ENCODE measurements at places on chromosomes 1 and 21.

- no peak for DNase-seq
Measured at GRCh38 chr1:63705078-63705477, 68.7 kb upstream of the ROR1 start.

- no peak for DNase-seq
Measured at GRCh38 chr1:203126866-203127665, 460 bp upstream of the ADORA1 start.

DNA sequence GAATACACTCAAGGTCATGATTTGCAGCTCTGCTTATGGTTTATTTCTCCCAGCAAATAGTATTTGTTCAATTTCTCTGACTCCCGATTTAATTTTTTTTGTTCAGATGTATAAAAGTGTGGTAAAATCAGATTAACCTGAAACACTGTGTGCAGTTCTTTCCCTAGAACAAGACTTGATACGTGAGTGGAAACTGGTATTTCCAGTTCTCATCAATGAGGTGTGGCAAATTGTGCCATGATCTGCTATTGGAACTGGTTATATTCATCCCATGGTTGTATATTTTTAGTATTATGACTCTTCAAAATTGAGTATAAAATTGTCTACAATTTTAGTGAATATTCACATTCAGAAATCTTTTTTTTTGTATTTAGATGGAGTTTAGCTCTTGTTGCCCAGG is 76.8 kb upstream of the IVNS1ABP start:
- DNase-seq, result no peak

GRCh38 chr1:12140016-12140415 is 26.8 kb upstream of the TNFRSF1B start:
- no peak for DNase-seq

DNA sequence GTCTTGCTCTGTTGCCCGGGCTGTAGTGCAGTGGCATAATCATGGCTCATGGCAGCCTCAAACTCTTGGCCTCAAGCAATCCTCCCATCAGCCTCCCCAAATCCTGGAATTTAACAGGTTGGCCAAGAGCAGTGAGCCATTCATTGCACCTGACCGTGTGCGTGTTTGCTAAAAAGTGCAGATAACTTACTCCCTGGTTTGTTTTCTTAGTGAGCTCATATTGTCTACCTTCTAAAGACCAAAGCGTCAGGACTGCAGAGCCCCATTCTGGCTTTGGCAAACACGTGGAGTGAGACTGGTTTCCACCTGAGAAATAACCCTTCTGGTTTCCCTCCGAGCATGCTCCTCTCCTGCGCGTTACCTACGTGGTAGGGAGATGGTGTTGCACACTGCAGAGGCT is 32.2 kb upstream of the CA6 start:
- DNase-seq, result no peak

- DNase-seq, result no peak
Measured at GRCh38 chr1:115295904-115296696, 41.9 kb downstream of the NGF start.

DNA sequence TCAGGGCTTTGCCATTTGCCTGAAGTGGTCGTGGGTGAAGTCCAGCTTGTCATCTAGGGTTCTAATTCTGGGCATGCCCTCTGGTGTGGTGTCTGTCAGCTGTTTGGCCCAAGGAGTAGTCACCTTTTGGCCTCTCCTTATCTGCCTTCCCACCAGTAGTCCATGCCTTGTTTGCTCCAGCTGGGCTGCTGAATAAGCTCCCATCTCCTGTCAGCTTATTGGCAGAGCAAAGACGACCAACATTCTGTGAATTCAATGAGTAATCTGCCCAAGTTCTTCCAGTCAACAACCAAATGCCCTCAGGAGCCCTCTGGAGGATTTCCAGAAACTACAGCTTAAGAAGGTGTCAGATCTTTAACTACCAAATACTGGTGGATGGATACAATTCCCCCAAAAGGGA is 7.0 kb downstream of the BCAN start:
- no peak for DNase-seq

GRCh38 chr1:186843931-186844330 is 15.2 kb downstream of the PLA2G4A start:
- DNase-seq, result no peak

GRCh38 chr1:112509005-112509659 is 367 bp downstream of the WNT2B start:
- DNase-seq, result no peak

DNA sequence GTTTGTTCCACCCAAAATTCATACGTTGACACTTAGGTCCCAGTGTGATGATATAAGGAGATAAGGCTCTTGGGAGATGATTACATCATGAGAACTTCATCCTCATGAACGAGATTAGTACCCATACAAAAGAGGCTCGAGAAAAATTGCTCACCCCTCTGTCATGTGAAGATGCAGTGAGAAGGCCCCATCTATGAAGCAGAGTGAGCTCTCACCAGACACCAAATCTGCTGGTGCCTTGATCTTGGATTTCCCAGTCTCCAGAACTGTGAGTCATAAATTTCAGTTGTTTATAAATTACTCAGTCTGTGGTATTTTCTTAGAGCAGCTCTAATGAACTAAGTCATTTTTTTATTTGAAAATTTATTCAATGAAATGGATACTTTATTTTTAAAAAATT is 42.6 kb upstream of the USP25 start:
- DNase-seq, result no peak

DNA sequence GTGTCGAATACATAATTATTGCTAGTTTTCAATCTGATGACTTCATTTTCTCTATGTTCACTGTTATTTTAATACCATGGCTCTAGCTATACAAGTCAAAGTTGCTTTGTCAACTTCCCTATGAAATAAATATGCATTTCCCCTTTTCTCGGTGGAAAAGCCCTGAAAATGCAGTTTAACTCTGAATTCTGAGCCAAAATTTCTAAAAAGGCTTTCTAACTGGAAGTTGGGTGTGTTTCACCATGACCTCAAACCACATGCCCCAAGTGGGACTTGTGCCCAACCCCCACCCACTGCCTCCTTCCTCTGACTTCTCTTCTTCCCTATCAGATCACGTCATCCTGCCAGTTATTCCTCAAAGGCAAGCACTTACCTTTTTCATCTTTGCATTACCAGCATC is 8.9 kb downstream of the MKNK1 start:
- DNase-seq, result no peak

GRCh38 chr1:32104127-32104526 is 3.7 kb upstream of the KPNA6 start:
- no peak for DNase-seq

- DNase-seq, result no peak
Measured at GRCh38 chr1:12371053-12371452, 141.2 kb downstream of the VPS13D start.

DNA sequence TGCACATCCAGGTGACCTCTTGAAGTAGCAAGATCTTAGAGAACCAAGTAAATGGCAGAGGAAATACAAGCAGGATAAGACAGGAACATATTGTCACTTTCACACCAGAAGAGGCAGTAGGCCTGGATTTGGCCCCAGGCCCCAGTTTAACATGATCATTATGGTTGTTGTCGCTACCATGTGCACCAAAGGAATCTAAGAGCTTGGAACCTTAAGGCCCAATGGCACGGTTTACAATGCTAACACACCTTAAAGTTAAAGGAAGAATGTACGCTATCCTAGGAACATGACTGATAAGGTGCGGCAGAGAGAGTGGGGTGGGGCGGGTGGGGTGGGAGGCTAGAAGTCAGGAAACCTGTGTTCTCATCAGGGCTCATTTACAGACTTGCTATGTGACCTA is 147.5 kb downstream of the ROR1 start:
- no peak for DNase-seq

- DNase-seq, result no peak
Measured at GRCh38 chr1:160625321-160625720, 21.5 kb downstream of the SLAMF1 start.

GRCh38 chr1:72637593-72637992 is 355.3 kb upstream of the NEGR1 start:
- no peak for DNase-seq

DNA sequence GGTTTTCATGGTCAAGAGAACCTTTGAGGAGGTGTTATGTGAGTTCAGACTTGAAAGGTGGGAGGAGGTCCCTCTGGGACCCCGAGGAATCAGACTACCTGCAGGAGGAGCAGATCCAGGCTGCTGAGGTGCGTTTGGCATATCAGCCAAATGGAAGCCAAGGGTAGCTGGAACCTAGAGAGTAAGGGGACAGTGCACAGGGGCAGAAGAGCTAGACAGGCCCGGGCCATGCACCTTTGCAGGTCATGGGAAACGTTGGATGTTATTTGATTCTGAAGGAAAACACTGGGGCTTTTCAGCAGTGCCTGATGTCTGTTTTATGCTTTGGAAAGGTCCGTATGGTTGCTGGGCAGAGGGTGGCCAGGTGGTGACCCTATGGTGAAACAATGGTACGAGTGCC is 169.2 kb downstream of the PGBD5 start:
- no peak for DNase-seq

- no peak for DNase-seq
Measured at GRCh38 chr1:218953386-218953785, 220.3 kb upstream of the LYPLAL1 start.

GRCh38 chr1:28378906-28379305 is 9.4 kb downstream of the PHACTR4 start:
- DNase-seq, result no peak

DNA sequence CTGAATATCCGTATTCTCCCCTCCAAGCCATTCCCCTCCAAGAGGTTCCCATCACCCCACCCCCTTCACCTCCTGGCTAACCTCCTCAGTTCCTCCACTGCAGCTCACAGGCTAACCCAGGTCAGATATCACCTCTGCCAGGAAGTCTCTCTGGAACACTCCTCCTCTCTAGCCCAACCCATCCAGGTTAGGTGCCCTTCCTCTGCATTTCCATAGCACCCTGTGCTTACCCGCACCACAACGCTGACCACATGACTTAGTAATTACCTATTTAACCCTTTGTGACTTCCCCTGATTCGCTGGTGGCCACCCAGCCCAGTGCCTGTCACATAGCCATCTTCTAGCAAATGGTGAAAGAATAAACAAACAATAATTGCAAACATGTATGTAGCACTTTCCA is 49.5 kb upstream of the IFFO2 start:
- no peak for DNase-seq

GRCh38 chr1:28280977-28281381 is 21.7 kb downstream of the SESN2 start:
- DNase-seq, result no peak

DNA sequence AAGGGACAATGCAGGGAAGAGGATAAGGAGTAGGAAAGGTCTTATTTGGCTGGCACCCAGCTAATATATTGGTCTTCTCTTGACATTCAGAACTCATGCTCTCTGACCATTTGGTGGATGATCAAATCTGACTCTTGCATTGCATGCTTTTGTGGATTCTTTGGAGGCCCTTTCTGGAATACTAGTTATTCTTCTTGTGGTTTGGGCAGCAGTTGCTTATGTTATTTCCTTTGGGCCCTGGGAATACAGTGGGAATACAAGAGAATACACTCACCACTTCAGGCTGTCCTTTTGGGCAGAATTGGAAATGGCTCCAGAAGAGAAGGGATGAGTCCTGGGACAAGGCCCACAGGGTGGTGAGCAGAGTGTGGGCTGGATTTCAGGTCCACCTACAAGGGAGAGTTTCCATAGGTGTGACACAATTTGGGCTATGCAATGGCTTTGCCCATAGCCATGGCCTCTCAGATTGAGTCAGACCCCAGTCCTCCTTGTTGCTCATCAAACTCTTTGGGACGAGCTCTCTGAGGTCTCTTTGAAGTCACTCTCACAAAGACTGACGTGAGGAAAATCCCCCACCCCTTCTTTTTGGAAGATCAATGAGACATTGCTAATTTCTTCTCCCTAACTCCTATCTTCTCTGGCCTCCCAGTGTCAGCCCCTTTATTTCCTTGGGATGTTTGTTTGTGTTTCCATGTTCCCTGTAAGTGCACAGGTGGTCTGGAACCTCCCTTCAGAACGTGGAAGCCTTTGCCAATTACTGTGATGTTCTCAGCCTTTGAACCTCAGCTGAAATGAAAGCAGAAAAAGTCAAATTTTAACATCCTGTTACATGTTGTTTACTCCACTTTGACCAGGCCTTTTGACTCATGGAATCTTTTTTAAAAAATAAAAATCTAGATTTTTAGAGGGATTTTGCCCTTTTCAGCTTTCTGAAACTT is 19.4 kb downstream of the HSD11B1 start:
- no peak for DNase-seq

GRCh38 chr1:84247425-84248220 is 53.9 kb upstream of the SAMD13 start:
- peak; percentile 10 for DNase-seq

GRCh38 chr1:61079898-61080336 is 2.4 kb upstream of the NFIA start:
- DNase-seq, result no peak

DNA sequence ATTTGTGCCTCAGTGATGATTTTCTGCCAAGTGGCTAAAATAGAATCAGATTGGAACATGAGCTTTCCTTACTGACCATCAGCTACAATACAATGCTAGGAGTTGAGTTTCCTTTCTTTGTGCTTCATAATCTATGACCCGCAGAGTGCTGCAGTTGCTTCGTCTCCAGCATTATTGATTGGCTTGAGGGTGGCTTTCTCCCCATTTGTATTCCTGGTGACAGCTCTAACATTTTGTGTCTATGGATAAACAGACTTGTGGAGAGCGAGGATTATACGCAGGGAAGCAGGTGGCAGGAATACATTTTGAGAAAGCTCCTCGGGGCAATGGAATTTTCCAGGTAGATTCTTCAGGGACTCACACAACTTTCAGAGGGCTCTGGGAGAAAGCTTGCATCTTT is 223.2 kb downstream of the HHAT start:
- DNase-seq, result no peak

- no peak for DNase-seq
Measured at GRCh38 chr1:29673669-29674626, 437.6 kb downstream of the PTPRU start.

- no peak for DNase-seq
Measured at GRCh38 chr1:86084998-86085397, 71.6 kb downstream of the COL24A1 start.

GRCh38 chr1:96559707-96560596 is 161.6 kb upstream of the PTBP2 start:
- DNase-seq, result no peak

DNA sequence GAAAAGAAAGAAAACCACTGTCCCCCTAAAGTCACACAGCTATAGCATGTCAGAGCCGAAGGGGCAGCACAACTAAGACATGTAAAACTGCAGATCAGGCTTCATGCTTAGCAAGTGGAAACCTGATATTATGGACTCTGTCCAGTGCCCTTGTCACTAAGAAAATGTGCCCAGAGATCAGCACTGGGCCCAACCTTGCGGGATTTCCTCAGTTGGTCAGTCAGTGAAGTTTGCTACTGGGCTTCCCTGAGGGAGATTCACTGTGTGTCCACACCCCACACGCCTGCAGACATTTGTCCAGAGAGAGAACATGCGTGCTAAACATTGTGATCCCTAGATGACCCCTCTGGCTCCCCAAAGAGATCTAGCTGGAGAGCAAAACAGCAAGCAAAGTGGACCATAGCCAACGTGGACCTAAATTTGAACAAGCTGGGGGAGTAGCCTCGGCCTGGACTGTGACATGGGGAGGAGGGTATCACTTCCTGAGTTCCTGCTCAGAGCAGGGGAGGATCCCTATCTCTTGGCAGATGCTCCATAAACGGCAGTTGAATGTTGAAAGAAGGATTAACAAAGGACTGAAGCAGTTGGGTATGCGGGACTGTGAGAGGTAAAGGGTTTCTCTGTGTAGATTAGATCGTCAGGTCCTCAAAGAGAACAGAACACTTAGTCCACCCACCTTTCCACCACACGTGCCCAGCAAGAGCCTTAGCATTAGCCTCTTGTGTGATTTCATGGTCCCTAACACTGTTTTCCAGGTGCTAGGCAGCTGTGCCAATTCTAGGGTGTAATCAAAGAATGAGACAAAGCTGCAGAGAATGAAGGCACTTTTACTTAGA is 53.6 kb downstream of the GLUL start:
- no peak for DNase-seq

- DNase-seq, result no peak
Measured at GRCh38 chr21:38221594-38221993, 35.2 kb upstream of the KCNJ15 start.

- DNase-seq, result no peak
Measured at GRCh38 chr1:61318319-61319125, 236.2 kb downstream of the NFIA start.

Measured in 8988T (cell line).